IMR-90 (cell line): ENCODE measurements at places on chromosomes 1 and 21. TPM values are rescaled to one million over a fixed set of nuclear protein-coding genes. Genes with fewer than 3 reads are reported as not detected.

- no peak for DNase-seq
Observed at GRCh38 chr1:62420214-62420613, 16.6 kb upstream of the USP1 start.

DNA sequence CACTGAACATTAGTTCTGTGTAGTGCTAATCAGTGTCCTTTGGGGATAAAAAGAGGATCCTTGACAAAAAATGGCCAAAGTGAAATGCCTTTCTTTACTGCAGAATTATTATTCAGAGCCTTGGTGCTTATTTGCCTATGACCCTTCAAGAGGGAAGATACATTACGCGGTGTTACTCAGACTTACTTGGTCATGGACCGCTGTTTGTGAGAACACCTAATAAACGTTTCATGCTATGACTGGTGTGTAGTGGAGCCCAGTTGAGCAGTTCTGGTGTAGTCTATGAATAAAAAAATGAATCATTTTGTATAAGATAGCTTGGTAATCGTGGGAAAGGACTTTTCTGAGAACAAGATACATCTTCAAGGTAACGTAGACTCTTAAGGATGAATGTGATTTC, 8.3 kb downstream of the NFYC start:
- no peak for DNase-seq

GRCh38 chr1:60394436-60394835, 320.9 kb upstream of the C1orf87 start:
- DNase-seq: no peak

DNA sequence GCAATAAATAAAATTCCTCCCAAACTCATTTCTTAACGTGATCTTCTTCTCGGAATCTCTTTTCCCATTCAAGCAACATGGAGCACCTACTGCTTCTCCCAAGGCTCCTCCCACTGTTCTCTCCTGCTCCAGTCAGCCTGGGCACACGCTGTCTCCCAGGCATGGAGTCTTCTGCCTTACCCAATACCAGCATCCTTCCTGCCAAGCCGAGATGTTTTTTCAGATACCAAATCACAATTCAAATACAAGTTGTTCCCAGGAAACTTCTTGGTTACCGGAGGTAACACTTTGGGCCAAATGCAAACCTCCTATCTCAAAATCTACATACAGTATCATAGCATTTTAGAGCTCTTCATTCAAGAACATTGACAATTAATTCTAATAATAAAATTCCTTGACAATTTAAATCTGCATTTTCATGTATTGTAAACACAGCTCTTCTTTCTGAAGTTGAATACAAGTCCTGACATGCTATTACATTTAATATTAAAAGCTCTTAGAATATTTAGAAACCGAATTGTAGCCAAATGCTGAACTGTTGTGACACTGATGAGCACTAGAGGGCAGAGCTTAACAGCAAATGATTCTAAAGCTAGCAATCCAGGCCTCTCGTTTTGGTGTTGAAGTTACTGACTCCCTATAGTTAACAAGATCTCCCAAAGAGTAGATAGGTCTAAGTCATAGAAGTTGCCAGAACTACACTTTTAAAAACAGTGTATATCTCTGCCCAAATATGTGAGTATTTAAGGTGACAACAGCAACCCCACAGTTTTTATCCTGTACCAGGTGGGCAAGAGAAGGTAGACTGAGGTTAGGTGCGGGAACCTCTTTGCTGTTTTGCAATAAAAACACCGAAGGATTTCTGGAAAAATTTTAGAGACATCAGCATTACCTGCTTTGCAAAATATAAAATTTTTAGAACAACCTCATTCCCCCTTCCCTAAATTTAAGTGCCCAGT, 52.3 kb downstream of the BCAR3 start:
- DNase-seq: peak; percentile 85

- no peak for DNase-seq
Observed at GRCh38 chr1:110135666-110136065, 14.6 kb upstream of the SLC6A17 start.

DNA sequence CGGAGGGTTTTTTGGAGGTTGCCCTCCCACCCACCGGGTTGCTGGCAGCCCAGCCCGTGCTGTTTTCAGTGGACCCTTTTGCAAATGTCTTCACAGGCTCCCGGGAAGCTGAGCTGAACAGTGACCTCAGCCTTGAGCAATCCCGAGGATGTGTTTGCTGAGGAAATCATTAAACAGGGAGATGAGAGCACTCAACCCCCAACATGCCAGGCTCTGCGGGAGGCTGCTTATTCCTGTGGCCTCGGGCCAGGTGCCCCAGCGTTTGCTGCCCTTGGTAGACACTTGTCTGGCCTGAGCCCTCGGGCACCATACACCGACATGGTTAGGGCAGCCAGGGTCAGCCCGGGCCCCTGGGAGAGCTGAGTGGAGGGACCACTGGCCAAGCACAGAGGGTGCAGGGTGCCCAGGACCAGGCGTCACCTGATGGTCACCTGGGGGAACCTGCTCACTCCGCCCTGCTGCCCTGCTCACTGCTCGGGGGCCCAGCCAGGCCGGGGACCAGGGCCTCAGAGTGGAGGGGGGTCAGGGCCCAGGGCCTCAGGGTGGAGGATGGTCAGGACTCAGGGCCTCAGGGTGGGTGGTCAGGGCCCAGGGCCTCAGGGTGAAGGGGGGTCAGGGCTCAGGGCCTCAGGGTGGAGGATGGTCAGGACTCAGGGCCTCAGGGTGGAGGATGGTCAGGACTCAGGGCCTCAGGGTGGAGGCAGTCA, 42.5 kb upstream of the POFUT2 start:
- DNase-seq: peak; percentile 88

DNA sequence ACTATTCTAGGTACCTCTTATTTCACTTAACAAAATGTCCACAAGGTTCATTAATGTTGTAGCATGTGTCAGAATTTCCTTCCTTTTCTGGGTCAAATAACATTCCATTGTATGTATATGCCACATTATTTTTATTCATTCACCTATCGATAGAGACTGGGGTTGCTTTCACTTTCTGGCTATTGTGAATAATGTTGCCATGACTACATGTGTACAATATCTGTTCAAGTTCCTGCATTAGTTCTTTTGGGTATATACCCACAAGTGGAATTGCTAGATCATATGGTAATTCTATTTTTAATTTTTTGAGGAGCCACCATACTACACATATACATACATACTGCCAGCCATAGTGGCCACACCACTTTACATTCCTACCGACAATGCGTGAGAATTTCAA, 158.4 kb downstream of the ZZZ3 start:
- no peak for DNase-seq

DNA sequence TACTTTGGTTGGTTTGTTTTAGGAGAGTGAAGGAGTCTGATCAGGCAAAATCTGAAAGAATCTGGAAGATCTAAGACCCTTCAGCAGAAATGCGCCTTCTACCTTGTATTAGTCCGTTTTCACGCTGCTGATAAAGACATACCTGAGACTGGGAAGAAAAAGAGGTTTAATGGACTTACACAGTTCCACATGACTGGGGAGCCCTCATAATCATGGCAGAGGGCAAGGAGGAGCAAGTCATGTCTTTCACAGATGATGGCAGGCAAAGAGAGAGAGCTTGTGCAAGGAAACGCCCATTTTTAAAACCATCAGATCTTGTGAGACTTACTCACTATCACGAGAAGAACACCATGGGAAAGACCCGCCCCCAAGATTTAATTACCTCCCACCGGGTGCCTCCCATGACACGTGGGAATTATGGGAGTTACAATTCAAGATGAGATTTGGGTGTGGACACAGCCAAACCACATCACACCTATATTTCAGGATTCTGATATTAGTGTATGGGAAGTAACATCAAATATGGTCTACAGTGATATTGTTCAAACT, 99.3 kb downstream of the GLUL start:
- DNase-seq: no peak

DNA sequence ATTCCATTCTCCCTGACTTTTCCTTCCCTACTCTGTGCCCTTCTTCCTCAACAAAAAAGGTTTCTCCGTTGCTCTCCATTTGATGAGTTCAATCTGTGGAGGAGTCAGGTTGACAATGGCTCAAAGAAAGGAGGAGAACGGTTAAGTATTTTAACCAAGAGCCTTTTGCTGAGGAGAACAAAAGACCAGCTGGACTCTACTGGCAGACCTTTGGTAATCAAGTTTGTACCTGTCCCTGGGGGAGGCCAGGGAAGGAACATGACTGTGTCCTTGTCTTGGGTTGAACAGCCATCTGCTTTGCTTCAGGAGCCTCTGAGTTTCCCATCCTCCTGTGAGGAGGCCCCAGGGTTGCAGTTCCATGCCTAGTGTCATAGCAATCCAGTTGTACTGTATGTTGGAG, 29.9 kb downstream of the TTF2 start:
- no peak for DNase-seq

DNA sequence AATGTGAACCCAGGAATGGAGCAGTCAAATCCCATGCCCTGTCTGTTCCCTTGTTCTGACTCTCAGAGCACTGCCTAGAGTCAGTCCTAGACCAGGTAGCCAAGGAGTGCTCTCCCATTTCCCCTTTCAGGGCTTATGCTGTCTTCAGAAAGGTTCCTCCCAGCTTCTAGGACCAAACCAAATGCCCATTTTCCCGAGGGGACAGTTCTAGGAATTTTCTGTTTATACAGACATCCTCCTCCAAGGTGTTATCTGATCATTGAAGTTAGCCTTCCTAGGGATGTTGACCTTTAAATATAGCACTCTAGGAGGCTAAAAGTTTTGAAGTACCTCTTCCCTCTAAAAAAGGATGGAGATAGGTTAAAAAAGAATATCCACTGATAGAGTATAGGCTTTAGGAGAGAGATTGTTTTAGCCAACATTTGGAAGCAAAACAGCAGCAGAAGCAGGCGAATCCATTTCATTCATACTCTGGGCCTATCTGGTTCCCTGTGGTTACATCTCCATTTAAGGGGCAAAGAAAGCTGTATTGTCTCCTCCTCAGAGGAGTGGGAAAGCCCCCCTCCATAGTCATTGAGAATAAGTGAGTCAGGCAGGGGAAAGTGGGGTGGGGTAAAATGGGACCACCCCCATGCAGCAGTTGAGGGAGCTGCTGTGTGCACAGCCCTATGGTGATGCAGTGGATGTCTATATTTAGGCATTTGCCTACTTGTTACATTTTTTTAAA, 126.5 kb downstream of the SPATA46 start:
- DNase-seq: no peak

GRCh38 chr1:54996359-54996868, 2.3 kb upstream of the BSND start:
- DNase-seq: peak; percentile 47

DNA sequence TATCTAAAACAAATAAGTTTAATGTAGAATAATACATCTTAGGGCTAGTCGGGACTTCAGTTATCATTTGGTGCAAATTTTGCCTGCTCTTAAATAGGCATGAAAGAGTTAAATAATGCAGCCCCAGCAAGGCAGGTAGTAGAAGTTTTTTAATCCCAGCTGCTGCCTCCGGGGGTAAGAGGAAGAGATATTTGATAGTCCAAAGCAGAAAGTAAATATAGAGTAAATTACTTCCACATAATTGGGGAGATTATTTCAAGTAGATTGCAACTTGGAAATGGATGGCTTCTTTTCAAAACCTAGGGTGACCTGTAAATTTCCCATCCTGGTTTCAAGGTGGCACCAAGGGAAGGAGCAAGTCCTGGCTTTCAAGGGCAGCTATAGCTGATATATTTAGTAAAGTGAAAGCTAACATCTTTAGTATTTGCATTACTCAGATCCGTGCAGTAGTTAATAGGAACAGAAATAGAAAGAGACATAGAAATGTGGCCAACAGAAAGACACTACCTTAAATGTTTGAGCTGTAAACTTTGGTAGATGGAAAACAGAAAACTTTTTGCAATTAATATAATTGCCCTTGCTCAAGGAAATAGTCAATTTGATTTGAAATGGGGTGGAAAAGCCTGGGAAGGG, 109.1 kb downstream of the LMO4 start:
- DNase-seq: no peak

- no peak for DNase-seq
Observed at GRCh38 chr1:244054924-244055263, 3.8 kb downstream of the ZBTB18 start.

- no peak for DNase-seq
Observed at GRCh38 chr1:192903142-192903541, 94.3 kb downstream of the RGS2 start.

DNA sequence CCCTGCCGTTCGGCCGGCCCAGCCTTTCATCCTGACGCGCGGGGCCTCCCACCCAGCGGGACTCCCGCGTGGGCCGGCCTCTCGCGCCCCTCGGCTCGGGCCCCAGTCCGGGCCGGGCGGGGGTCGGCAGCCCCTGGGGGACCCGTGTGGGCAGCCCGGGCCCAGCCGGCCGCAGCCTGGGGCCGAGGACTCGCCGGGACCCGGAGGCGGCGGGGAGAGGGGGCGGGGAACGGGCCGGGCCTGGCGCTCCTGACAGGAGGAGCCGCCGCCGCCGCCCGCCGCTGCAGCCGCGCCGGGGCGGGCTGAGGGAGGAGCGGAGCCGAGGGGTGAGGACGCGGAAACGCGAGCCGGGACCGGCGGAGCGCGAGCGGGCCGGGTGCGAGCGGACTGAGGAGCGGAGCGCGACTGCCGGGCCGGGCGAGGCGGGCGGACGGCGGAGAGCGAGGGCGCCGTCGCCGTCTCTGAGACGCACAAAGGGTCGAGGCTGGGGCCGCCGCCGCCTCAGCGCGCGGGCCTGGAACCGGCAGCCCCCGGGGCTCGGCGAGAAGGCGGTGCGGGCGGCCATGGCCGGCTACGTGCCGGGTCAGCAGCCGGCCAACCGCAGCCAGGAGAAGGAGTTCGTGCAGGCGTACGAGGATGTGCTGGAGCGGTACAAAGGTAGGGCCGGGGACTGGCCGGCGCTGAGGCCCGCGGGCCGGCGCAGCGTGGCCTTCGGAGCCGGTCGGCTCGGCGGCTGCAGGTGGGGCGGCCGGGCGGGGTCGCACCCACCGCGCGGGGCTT, 79.1 kb downstream of the NDUFS5 start:
- peak; percentile 59 for DNase-seq

GRCh38 chr21:29961291-29962027, 21.7 kb upstream of the GRIK1 start:
- no peak for DNase-seq

DNA sequence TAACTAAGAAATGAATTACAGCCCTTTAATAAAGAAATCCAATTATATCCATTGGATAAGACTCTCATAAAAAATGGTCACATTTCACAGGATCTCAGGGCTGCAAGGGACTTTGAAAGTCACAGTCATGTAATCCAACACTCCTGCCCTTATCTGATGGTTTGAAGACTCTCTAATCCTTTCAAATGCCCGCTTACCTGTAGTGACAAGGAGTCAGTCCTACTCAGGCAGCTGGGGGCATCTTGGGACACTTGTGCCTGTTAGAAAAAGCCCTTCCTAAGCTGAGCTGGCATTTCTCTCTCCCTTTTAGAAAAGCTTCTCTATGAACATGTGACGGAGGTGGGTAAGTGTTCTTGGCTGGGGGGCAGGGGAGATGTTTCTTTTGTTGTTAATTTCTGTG, 11.0 kb upstream of the ZNF691 start:
- DNase-seq: no peak

GRCh38 chr21:41483415-41483814, 24.5 kb downstream of the TMPRSS2 start:
- no peak for DNase-seq

GRCh38 chr1:228015276-228016180, 8.7 kb downstream of the WNT3A start:
- peak; percentile 28 for DNase-seq

- DNase-seq: no peak
Observed at GRCh38 chr1:90622666-90623065, 94.4 kb downstream of the BARHL2 start.

The BEND5 gene
- 0.83 and 1.1 TPM in 2 replicates for total RNA-seq

The MIXL1 gene
- total RNA-seq: not detected in 2 replicates

The LEMD1 gene
- total RNA-seq: not detected in 2 replicates

The ETV3L gene
- not detected in 2 replicates for total RNA-seq

The CFAP74 gene
- not detected in 2 replicates for total RNA-seq

The EDN2 gene
- total RNA-seq: not detected in 2 replicates

The LIN28A gene
- total RNA-seq: not detected in 2 replicates

The TGFB2 gene
- 3.8 and 5.3 TPM in 2 replicates for total RNA-seq

The KRTAP13-2 gene
- total RNA-seq: not detected in 2 replicates

The FCAMR gene
- total RNA-seq: not detected in 2 replicates
